ENCODE measurements at places on chromosomes 5 and 9.

GRCh38 chr5:98638701-98639100 lies 134.8 kb upstream of the RGMB start:
- DNase-seq = no peak

- DNase-seq = no peak
Observed at GRCh38 chr5:67253911-67254310, 57.3 kb upstream of the CD180 start.

GRCh38 chr5:96220610-96221390 lies 212.2 kb downstream of the PCSK1 start:
- no peak for DNase-seq

DNA sequence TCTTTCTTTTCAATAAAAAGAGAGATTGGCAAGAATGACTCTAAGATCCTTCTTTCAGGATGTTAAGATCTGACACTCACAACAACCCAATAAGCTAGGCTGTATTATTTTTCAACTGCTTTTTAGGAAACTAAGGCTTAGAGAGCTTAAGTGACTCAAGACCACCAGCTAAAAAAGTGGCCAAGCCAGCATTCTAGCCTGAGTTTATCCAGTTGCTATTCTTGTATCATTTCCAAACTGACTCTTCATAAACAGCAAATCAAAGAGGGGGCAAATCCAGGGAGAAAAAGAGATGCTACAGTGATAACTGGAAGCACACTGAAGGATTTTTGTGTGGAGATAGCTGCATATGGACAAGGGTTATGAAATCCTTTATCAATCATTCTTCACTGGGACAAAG lies 47.1 kb downstream of the TMEM252 start:
- no peak for DNase-seq

- DNase-seq = no peak
Observed at GRCh38 chr5:63085561-63085960, 506.9 kb downstream of the LRRC70 start.

- DNase-seq = no peak
Observed at GRCh38 chr9:35908504-35909125, 675 bp upstream of the SPAAR start.

GRCh38 chr5:137695651-137696428 lies 40.0 kb downstream of the KLHL3 start:
- no peak for DNase-seq

Data from sciatic nerve (tissue), 2 donors.